ENCODE measurements at places on chromosomes 16 and 17.

GRCh38 chr16:88706965-88707826 is 893 bp downstream of the CTU2 start:
- DNase-seq, result no peak

DNA sequence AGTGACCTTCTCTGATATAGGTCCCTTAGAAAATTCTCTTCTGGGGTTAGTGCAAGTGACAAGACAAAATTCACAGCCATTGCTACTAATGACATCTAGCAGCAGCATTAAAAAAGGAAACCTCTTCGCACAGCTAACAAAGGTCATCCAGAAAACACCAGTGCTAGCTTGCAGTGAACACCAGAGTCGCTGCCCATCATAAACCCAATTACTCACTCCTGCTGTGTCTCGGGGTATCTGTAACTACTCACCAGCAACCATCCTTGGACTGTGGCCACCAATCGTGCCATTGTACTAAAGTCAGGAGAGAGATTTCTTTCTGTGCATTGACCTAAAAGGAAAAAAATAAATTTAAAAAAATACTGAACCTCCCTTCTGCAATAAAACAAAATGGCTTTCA is 1494.7 kb upstream of the CDH8 start:
- no peak for DNase-seq

DNA sequence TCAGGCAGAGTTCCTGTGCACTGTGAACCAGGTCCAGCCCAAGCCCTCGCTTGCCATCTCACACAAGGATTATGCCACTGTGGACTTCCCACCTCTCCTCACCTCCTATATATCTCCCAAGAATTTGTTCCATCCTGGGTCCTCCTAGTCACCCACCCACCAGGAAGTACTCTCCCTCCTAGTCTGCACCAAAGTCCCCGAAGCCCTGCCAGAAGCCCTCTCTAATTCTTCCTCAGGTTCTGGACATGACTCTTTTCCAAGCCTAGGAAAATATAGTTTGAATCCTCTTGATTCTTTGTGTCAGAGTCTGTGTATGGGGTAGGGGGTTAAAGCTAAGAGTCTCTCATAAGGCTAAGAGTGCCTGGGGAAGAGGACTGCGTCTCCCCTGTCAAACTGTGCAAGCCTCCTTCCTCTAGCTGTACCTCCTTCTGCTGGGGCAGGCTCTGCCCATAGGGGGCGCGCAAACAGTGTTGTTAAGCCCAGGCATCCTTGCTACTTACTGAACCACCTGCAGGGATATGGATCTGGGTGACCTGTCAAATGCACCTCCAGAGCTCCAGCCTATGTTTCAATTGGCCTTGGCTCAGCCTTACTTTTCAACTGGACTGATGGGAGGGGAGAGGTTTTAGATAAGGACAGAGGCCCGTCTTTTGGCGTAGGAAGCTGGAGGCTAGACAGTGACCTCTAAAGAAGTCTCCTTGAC is 16.6 kb upstream of the DLX4 start:
- DNase-seq, result peak; percentile 61

DNA sequence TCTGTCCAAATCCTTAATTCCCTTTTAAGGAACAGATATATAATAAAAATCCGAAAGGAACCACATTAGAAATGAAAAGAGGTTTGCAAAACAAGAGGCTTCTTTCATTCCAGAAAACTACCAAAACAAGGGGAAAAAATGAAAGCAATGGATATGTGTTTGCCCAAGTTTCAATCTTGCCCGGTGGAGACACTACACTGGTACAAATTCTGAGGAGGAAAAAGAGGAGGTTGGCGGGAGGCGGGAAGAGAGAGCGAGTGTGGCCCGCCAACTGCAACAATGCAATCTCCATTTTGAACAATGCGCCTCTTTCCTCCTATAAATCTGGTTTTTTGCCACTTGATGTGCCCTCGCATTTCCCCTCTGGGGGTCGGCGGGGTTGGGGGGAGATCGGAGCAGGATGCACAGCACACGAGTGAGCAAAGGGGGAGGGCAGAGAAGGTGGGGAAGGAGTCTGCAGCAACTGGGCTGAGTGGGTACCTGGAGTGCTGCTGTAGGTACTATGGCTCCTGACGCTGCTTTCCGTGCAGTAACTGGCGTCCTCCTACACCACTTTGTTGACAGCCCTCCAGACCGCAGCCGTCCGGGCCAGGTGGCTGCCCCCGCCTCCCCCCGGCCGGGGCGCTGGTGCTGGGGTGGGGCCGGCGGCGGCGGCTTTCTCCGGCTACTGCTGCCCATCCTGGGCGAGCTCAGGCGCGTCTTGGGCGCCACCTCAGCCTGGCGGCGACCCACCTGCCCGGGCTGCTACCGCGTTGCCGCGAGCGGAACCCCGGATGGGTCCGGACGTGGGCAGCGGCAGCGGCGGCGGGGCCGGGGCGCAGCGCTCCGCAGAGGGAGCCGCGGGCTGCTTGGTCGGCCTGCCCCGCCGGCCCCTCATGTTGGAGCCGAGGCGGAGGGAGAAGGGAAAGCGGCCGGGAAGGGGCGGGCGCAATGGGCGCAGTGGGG is 93.8 kb upstream of the PLEKHM1 start:
- peak; percentile 56 for DNase-seq

DNA sequence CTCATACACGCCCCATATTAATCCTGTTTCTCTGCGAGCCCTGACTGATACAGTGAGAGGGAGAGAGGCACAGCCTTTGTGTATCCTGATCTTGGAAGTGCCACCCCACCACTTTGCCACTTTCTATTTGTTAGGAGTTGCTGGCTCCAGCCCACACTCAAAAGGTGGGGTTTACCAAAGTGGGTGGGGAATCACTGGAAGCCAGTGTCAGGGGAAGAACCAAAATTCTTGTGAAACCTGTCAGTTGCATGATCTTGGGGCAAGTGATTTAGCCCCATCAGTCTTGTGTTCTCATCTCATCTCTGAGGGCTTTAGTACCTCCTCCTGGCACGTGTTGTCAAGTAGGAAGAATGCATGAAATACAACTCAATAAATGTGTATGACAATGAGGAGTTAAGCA is 119.5 kb downstream of the SOX9 start:
- no peak for DNase-seq

Data from stimulated activated CD8-positive, alpha-beta memory T cell treated with anti-CD3 and anti-CD28 coated beads, Interleukin-4, amount 100 ng/mL, for 1 hour (primary cell).